ENCODE measurements at places on chromosomes 7 and 10. TPM values are rescaled to one million over a fixed set of nuclear protein-coding genes. Genes with fewer than 3 reads are reported as not detected.

DNA sequence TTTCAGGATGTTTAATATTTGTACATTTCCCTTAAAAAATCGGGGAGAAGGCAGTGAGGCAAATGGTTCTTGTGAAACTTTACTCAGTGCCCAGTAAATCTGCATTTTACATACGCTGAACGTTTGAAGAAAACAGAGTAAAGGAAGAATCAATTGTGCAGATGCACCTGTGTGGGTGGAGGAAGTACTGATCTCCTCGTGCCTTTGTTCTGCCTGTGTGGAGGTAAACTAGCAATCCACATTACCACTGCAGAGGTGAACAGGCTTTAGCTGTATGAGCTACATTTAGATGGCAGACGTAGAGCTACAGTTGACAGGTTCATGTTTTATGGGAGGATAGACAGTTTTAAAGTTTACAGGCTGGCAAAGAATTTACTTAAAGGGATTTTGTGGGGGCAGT is 62.7 kb upstream of the VIPR2 start:
- no peak for DNase-seq

DNA sequence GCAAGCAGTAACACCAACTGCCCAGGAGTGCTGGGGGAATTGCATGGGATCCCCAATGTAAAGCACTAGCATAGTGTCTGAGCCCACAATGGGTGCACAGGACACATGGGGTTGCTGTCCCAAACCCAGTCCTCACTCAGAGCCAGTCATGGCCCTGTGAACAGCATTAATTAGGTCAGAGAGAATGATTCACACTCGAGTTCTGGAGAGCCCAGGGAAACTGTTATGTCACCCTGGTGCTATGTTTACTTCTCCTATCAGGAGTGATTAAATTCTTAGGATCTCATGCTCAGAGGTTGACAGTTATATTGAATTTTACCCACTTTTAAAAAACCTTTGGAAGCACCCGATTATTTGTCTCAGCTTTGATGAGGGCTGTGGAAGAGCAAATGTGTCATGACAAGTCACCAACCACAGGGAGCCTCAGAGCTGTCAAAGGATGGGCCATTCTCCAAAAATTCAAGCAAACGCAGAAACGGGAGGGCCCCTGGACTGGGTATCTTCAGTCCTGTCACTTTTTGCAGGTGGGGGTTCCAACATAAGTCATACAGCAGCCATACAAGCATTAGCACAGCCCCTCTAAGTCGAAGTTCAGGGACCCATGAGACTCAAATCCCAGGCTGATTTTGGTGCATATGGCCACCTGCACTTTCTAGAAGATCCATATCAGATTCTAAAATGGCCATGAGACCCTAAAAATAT is 1.3 kb upstream of the RASSF4 start:
- DNase-seq = no peak

DNA sequence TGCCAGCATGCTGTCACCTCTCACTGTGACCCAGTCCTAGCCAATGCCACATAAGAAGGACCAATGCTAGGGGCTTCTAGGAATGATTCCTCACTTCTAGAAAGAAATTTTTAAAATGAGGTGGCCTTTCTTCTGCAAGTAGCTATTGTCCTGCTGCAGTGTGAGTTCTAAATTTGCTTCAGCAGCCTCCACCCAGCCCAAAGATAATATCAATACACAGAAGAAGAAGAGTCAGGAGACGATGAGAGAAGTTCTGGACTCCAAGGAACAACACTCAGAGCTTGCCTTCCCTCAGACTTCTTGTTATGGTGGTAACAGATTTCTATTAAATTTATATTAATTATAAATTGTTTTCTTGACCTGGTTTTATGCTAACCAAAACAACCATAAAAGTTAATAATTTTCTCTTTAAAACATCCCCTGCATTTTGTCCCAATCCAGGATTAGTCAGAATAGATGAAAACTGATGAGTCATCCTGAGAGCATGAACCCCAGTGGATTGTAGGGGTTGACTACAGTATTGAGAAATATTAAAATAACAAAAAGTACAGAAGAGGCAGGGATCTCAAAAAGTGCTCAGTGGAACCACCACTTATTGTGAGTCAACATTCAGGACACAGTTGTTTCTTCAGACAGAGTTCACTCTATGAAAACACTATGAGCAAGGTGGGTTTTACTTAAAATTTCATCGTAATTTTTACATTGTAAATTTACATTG is 29.6 kb upstream of the AKR1C2 start:
- no peak for DNase-seq

- no peak for DNase-seq
Measured at GRCh38 chr7:136308230-136308629, 331.1 kb upstream of the MTPN start.

- peak; percentile 77 for DNase-seq
Measured at GRCh38 chr7:92833024-92833765, 3.2 kb downstream of the CDK6 start.

- DNase-seq = no peak
Measured at GRCh38 chr10:72952642-72953158, 1.9 kb downstream of the PLA2G12B start.

- no peak for DNase-seq
Measured at GRCh38 chr10:72010234-72010973, 46.2 kb downstream of the CHST3 start.

DNA sequence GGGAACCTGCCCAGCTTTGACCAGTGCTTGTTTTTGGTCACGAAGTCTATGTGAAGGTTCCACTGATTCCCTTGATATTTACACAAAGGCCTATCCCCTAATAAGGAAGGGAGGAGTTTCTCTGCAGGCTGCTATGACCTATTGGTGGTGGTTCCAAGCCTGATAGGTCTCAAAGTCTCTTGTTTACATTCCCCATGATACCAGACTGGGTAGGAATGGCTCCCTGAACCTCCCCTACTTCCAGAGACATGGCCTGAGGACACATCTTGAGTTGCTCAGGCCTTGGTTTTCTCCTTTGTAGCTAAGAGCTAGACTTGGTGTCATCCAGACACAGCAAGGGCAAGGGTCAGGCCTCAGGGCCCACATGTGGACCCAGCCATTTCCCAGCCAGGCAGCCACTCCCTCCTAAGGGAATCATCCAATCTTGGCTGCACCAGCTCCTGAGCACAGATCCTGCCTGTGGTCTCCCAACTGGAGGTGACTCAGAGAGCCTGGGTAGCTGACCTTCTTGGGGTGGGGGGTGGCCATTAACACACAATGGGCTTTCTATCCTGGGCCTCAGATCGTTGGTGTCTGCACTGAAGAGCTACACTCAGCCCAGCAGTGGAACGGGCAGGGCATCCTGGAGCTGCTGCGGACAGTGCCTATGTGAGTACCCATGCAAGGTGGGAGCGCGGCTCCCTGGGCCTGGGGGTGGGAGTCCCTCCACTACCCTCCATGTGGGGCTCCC is 51.0 kb upstream of the TRIM8 start:
- no peak for DNase-seq

GRCh38 chr10:78756604-78757343 is 312.0 kb upstream of the ZMIZ1 start:
- DNase-seq = no peak

GRCh38 chr10:2456834-2457233 is 610.5 kb upstream of the PFKP start:
- no peak for DNase-seq

DNA sequence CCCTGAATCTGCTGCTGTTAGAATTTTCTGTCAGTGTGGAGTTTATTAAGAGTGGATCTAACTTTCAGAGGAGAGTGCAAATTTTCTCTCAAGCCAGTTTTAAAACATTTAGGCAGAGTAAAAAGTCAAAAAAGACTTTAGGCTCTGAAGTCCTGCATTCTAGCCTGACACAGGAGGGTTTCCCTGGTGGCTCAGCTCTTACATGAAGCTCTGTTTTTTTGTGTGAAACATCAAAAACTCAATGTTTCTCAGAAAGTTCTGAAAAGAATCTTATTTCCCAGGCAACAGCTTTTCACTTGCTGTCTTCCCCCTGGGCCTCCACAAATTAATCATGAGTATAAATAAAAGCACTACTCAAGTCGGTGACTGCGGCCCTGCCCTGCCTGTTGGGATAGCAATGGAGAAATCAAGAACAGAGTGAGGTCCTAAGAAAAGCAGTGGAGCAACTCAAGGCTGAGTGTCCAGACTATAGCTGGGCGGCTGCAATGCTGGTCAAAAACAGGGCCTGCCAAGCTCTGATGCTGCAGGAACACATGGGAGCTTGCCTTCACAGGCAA is 22.3 kb upstream of the WDR11 start:
- DNase-seq = no peak

- DNase-seq = no peak
Measured at GRCh38 chr7:137078781-137079180, 210.3 kb downstream of the CHRM2 start.

- DNase-seq = no peak
Measured at GRCh38 chr10:76202777-76203176, 771.4 kb downstream of the LRMDA start.

DNA sequence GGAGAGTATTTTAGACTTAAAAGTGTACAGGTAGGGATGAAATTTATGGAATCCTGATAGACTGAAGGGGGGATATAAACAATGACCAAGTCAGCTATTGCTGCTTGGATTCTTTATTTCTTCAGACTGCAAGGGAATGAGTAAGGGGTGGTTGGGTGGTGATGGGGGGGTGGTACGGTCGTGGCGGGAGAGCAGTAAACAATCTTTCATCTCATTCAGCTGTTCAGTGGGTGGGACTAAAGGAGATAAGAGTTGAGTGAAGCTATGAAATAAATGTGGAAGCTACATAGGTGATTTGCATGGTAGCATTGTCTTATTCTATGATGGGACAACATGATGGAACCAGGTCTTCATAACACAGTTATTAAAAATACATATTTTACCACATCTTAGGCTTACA is 1.8 kb downstream of the SEPTIN7 start:
- no peak for DNase-seq

DNA sequence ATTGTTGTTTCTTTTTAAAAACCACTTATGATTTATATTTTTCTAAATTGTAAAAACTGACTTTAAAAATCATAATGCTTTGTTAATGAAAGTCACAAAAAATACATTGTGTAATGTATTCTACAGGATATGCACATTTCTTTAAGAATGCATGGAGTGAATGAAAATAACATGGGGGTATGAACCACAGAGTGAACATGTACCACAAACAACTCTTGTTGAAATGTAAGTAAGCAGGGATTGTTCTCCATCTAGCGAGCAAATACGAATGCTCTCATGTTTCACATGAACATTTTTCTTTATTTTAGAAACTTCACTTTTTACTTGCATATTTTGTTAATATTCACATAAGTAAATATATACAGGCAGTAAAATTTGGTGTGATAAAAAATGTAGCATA is 35.6 kb upstream of the LAMB4 start:
- DNase-seq = no peak

GRCh38 chr7:112079673-112080072 is 126.5 kb downstream of the DOCK4 start:
- DNase-seq = no peak

DNA sequence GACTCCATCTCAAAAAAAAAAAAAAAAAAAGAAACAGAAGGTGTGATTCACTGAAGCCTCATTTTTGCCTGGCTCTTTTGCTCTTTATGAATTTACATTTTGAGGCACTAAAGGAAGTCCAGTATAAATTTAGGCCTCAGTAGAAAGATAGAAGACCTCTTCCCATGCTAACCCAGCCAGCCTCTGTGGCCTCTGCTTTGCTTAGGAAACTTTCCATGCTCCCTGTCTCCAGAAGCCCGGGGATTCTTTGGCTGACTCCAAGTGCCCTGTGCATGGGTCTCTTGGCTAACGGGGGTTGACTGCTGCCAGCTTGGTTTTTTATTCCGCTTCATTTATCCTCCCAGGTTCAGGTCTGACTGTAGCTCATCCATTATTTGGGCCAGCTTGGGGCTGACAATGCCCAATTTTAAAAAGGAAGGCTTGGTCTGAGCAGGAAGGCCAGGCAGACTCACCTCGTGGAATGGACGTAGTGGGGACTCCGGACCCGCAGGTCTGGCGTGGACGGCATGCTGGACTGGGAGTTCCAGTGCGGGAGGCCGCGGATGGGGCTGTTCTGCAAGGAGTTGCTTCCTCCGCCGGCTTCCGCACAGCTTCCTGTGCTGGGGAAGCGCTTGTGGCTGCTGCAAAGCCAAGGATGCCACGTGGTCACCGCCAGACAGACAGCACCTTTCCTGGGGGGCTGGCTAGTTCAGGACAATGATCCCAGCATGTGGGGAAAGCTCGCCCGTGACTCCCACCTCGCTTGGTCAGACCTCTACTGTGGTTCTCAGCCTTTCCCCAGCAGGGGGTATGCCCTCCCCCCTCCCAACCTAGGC is 72.3 kb downstream of the PRPF18 start:
- DNase-seq = no peak

DNA sequence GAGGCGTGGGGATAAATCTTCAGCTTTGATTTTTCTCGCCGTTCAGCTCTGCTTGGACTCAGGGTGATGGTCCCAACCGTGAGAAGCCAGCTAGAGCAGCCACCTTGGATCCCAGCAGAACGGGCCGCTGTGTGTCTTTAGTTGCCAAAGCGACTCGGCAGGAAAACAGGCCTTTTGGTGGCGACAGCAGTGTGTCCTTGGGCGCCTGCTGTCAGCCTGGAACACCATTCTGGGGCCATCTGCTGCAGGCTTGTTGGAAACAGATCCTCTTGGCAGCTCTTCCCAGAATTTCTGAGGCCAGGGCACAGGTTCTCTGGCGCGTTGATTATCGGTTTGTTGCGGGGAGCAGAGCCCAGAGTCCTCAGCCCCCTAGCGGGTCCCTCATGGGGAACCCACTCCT is 97.6 kb downstream of the CUX1 start:
- DNase-seq = no peak

GRCh38 chr7:154919344-154920225 is 83.3 kb downstream of the PAXIP1 start:
- no peak for DNase-seq

The TUBAL3 gene
- not detected for polyA plus RNA-seq

The ZNF800 gene
- polyA plus RNA-seq = 19.2 TPM

The SPDYE18 gene
- polyA plus RNA-seq = 0.70 TPM

The ITPRID1 gene
- not detected for polyA plus RNA-seq

The ARHGAP22 gene
- polyA plus RNA-seq = 2.1 TPM

The ADIRF gene
- 13.9 TPM for polyA plus RNA-seq

The CPED1 gene
- 33.4 TPM for polyA plus RNA-seq

The MRPL32 gene
- 63.0 TPM for polyA plus RNA-seq

The SUN3 gene
- not detected for polyA plus RNA-seq

The C10orf62 gene
- polyA plus RNA-seq = not detected

The PKD2L1 gene
- 0.29 TPM for polyA plus RNA-seq

The GRM3 gene
- polyA plus RNA-seq = 0.23 TPM

The SGCE gene
- polyA plus RNA-seq = 115 TPM

The DKK1 gene
- polyA plus RNA-seq = 45.6 TPM

The NOD1 gene
- 11.6 TPM for polyA plus RNA-seq

The CFAP46 gene
- polyA plus RNA-seq = 6.5 TPM

All from left renal pelvis (tissue), 4 donors.